ENCODE measurements at places on chromosomes 12 and 14. TPM values are rescaled to one million over a fixed set of nuclear protein-coding genes. Genes with fewer than 3 reads are reported as not detected.

DNA sequence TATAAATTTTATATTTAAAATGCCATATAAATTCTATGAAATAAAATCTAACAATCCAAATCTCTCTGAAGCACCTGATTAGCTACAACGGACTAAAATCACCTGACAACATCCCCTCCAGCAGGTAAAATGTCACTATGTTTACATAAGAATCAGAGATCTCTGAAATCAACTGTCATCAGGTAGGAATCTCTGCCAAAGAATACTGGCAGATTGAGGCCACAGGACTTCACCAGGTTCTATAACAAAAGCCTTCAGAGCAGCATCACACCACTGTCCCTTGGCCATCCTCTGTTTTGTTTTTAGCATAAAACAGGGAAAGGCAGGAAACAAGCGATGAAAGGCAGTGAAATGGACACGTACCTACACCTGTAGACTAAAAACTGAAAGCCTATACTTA, 22.1 kb downstream of the FGD6 start:
- no peak for DNase-seq

- DNase-seq = peak; percentile 72
Observed at GRCh38 chr12:97716356-97716755, 253.8 kb downstream of the RMST start.

DNA sequence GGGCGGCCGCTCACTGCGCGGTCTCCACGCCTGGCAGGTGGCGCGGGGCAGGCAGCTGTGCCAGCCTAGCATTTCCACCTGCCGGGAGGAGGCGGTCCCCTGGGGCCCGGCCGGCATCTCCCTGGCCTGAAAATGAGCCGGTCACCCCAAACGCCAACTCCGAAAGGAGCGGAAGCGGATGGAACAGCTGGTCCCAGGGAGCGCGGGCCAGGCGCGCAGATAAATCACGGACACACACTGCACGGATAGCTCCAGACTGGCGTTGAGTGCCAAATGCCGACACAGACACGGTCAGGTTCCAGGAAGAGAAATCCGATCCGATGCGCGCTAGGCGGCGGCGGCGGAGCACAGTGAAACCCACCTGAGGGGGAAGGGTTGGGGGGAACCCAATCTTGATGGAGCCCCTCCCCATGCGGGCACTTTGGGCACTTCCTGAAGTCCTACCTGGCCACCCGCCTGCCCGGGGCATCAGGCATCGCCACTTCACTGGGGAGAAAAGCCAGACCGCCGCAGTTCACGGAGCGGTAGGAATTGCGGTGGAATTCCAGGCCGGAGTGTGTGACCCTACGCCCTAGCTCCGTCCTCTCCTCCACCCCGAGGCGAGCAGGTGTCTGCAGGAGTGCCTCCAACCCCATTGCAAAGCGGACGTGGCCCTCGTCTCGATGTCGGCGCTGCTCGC, 624 bp upstream of the PLEKHD1 start:
- no peak for DNase-seq

- DNase-seq = no peak
Observed at GRCh38 chr12:62903151-62903550, 31.8 kb downstream of the PPM1H start.

DNA sequence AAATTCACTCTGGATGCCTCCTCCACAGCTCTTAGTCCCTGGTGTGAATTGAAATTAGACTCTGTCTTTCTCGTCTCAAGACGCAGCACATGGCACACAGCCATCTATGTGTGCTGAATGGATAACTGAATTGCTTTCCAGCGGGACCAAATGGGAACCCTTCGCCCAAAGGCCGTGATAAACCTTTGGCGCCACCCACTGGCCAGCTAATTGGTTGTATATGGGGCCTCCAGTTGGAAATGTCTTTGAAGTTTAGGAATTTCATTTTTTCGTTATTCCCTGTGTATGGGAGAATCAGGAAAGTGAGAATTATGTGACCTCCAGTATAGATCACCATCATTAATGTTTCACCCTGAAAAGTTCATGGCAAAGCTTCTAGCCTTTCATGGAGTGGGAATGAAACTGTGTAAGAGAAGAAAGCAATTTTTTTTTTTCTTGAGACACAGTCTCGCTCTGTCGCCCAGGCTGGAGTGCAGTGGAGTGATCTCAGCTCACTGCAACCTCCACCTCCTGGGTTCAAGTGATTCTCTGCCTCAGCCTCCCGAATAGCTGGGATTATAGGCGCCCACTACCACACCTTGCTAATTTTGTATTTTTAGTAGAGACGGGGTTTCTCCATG, 9.8 kb upstream of the HSP90AA1 start:
- DNase-seq = peak; percentile 93

- no peak for DNase-seq
Observed at GRCh38 chr12:52061470-52062166, 8.2 kb upstream of the ATG101 start.

GRCh38 chr14:92033906-92034687, 5.8 kb downstream of the TRIP11 start:
- DNase-seq = no peak

- peak; percentile 28 for DNase-seq
Observed at GRCh38 chr12:30845676-30846075, 80.9 kb upstream of the TSPAN11 start.

- no peak for DNase-seq
Observed at GRCh38 chr14:68772761-68773381, 20.0 kb downstream of the ZFP36L1 start.

DNA sequence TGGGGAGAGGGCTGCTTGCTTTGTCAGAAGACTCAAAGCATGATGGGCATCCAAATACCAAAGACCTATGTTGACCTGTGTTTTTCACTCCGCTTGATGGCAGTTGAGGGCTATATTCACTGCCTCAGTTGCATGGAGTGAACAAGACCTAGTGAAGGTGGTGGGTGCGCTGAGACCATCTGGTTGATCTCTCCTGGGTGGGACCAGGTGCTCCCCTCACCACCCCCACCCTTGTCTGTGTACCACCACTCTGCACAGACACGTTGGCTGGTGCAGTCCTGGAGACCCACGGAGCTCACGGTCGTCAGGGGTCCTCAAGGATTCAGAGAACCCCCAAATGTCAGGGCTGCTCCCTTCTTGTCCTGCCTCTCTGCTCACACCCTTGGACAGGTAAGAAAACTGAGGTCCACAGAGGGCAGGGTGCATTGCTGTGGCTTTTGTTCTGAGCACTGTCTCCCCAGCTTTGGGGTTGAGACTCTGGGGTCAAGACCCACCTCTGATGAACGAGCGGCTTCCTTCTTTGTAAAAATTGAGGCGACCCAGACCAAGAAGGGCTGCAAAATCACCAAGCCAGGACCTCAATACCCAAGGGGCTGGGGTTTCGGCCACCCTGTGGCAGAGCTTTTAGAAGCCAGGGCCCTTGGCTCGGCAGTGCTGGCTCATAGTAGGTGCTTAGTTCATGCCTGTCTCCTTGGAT, 166.3 kb upstream of the RTL1 start:
- peak; percentile 14 for DNase-seq

GRCh38 chr14:60723907-60724618, at the start of gene SIX4:
SIX4 (minus strand) TSS chr14:60724351; CDS start chr14:60724074, 277 bp downstream.
- peak; percentile 95 for DNase-seq

- no peak for DNase-seq
Observed at GRCh38 chr14:90654831-90655276, 161.4 kb downstream of the TTC7B start.

DNA sequence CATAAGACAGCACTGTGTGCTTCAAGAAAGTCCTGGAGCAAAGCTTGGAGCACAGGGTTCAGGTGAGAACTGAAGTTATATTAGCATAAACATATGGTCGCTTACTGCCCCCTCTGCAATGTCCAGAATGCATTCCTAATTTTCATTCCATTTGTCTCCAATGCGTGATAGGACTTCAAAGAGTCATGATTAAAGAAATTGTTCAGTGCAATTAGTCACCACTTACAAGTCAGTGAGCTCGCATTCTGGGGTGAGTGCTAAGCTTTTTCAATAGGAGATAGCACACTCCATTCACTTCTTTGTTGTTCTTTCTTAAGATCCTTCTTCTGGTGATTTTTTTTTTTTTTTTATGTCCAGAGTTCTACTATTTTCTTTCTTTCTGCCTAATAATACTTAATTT, 398.4 kb downstream of the SYT1 start:
- DNase-seq = no peak

GRCh38 chr14:54590481-54590880, 23.6 kb downstream of the SAMD4A start:
- no peak for DNase-seq

DNA sequence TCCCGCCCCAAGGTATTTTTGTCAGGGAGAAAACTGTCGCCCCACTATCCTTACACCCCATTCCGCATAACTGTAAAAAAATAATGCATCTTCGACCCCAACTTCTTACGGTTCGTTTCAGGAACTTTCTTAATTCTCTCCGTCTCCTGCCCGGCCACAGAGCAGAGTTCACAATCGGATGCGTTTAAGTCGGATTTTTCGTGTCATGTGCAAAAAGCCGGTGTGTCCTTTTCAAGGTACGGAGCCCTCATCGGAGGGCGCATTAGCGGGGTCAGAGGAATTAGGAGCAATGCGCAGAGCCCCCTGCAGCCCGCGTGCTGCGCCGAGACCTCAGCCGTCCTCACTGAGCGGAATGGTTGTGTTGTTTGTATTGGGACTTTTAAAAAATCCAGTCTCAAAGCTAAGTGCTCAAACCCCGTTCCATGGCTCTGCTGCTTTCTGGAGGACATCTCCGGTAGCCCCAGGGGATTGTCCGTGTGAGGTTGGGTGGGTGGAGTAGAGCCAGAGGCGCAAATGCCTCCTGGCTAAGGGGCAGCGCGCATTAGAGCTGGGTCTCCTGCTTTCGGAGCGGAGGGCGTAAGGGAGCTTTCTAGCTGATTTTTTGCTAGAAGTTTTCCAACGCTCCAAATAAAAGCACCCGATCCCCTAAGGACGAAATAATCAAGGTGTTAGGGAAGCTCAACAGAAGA, 3.9 kb upstream of the GSC start:
- DNase-seq = peak; percentile 87

Gene SLC6A13
- 2.4 TPM for total RNA-seq

Gene CBLN3
- 2.1 TPM for total RNA-seq

Gene TAS2R43
- total RNA-seq = 2.5 TPM

Gene PZP
- 0.20 TPM for total RNA-seq

Gene RNASE7
- not detected for total RNA-seq
